ENCODE measurements at places on chromosomes 13 and 19.

DNA sequence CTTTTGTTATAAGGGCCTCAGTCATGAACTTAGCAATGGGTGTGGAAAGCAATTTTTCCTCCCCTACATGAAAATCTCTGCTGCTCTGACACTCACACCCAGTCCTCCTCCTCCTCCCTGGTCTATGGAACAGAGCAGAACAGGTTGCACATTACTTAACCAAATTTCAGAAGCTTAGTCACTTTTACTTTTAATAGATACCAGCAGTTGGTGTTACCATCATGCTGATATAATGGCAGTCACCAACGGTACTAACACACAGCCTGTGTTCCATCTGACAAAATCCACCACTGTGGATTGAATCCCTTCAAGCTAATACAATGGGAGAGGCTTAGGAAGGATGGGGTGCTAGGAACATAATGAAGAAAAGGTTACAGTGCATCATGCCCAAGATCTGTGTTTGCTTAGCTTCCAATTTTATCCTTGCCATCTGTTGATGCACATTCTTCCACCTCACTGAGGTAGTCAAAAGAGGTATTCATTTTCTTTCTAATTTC lies 9.8 kb downstream of the TPT1 start:
- H3K36me3 ChIP-seq, result peaks cover 23% of the 10 kb centered on the region
- DNase-seq, result no peak
- H3K27ac ChIP-seq, result peak overlapping the region; percentile 50
- H3K27me3 ChIP-seq, result no peaks in the 10 kb centered on the region

DNA sequence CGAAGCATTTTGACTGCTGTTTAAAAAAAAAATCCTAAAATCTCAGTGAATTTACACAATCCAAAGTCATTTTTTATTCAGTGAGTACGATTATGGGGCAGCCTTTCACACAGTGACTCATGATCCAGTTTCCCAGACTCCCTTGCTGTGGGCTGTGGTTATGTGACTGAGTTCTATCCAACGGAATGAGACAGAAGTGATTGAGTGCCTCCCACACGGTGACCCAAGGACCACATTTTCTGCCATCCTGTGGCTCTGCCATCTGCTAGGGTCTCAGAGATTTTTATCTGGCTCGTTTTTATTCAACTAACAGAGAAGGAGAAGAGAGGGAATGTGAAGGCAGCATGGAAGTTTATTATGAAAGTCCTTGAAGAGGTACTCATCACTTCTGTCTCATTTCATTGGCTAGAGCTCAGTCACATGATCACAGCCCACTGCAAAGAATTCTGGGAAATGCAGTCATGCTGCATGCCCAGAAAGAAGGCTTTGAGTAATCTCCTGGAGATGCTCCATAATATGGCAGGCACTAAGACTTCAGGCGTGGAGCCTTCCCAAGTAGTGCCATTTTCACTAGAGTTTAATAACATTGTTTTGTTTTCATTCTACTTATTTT lies 999.4 kb downstream of the UQCRFS1 start:
- H3K27me3 ChIP-seq, result no peaks in the 10 kb centered on the region
- H3K27ac ChIP-seq, result no peak overlapping the region
- no peaks in the 10 kb centered on the region for H3K36me3 ChIP-seq
- H3K4me1 ChIP-seq, result no peaks in the 10 kb centered on the region

- no peaks in the 10 kb centered on the region for H3K36me3 ChIP-seq
- H3K27ac ChIP-seq, result no peak overlapping the region
- H3K4me3 ChIP-seq, result no peak overlapping the region
- no peaks in the 10 kb centered on the region for H3K4me1 ChIP-seq
Observed at GRCh38 chr13:102792396-102792795, 6.4 kb downstream of the POGLUT2 start.

GRCh38 chr19:47469363-47469700 lies 2.4 kb downstream of the SLC8A2 start:
- no peaks in the 10 kb centered on the region for H3K36me3 ChIP-seq
- H3K4me3 ChIP-seq, result no peak overlapping the region
- no peak for DNase-seq
- no peak overlapping the region for H3K27ac ChIP-seq
- peaks cover 9% of the 10 kb centered on the region for H3K4me1 ChIP-seq

DNA sequence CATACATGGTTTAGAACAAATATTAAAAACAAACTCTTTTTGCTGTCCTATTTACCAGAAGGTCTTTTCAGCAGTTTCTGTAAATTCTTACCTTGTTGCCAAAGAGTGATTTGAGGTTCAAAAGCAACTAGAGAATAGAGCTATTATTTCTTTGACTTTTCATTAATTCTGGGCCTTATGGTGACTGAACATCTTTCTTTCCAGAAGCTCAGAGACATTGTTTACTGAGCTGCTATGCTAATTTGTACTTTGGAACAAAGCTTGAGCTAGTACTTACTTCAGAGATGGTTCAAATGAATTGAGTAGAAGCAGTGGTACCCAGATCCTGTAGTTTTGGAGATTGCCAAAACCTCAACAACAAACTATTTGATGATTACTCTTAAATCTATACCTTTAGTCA lies 331.2 kb downstream of the SPRY2 start:
- H3K27me3 ChIP-seq, result no peaks in the 10 kb centered on the region
- H3K4me1 ChIP-seq, result peaks cover 3% of the 10 kb centered on the region
- H3K4me3 ChIP-seq, result no peak overlapping the region
- no peak overlapping the region for H3K27ac ChIP-seq
- no peaks in the 10 kb centered on the region for H3K36me3 ChIP-seq

GRCh38 chr19:28028881-28029444 lies 1184.0 kb downstream of the UQCRFS1 start:
- H3K27me3 ChIP-seq, result no peaks in the 10 kb centered on the region
- no peak overlapping the region for H3K4me3 ChIP-seq
- no peaks in the 10 kb centered on the region for H3K36me3 ChIP-seq
- no peak for DNase-seq

DNA sequence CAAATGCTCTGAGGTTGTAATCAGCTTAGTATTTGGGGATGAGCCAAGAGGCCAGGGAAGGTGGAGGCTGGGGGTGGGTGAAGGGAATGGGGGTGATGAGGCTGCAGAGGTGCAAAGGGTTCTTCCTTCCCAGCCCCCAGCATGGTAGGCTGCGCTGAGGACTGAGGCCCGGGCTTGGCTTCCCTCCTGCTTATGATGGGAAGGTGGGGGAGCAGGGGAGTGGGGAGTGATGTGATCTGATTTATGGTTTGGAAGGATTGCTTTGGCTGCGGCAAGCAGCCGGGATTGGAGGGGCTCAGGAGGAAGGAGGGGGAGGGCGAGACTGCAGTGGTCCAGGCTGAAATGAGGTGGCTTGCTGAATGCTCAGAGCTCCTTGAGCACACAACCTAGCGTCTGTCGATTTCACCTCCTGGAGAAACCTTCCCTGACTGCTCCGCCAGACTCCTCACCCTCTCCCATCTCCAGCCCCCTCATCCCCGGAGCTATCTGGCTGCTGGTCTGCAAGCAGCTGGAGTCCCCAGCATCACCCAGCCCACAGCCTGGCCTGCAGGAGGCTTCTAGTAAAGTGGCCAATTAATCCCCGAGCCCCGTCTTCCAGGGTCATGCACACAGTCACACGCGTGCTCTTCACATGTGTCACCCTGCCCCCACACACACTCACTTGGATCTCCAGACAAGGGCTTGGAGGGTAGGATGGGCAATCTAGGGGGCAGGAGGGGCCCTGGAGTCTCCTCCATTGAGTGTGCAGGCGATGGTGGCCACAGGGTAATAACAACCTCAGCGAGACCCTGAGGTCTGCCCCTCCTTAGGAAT lies 757 bp upstream of the CLEC11A start:
- H3K4me1 ChIP-seq, result peaks cover 43% of the 10 kb centered on the region
- H3K27ac ChIP-seq, result no peak overlapping the region
- DNase-seq, result no peak
- H3K4me3 ChIP-seq, result no peak overlapping the region
- no peaks in the 10 kb centered on the region for H3K36me3 ChIP-seq
- peaks cover 62% of the 10 kb centered on the region for H3K27me3 ChIP-seq

- no peak for DNase-seq
- no peak overlapping the region for H3K4me3 ChIP-seq
- H3K27ac ChIP-seq, result no peak overlapping the region
Observed at GRCh38 chr13:73698859-73699258, 435.3 kb downstream of the KLF12 start.

DNA sequence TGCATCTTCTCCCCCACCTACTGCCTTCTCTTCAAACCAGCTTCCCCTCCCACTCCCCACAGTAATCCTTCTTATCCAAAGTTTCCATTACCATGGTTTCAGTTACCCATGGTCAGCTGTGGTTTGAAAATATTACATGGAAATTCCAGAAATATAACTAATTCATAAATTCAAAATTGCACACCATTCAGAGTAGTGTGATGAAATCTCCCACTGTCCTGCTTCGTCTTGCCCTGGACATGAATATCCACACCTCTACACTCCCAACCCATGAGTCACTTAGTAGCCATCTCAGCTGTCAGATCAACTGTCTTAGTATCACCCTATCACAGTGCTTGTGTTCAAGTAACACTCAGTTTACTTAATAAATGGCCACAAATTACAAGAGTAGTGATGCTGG lies 3.8 kb upstream of the KCTD12 start:
- peaks cover 5% of the 10 kb centered on the region for H3K4me1 ChIP-seq
- DNase-seq, result no peak
- peaks cover 2% of the 10 kb centered on the region for H3K36me3 ChIP-seq
- H3K27ac ChIP-seq, result no peak overlapping the region

- peaks cover 74% of the 10 kb centered on the region for H3K4me1 ChIP-seq
- peak overlapping the region; percentile 84 for H3K27ac ChIP-seq
Observed at GRCh38 chr19:55638864-55639359, 1.9 kb upstream of the ZNF580 start.

DNA sequence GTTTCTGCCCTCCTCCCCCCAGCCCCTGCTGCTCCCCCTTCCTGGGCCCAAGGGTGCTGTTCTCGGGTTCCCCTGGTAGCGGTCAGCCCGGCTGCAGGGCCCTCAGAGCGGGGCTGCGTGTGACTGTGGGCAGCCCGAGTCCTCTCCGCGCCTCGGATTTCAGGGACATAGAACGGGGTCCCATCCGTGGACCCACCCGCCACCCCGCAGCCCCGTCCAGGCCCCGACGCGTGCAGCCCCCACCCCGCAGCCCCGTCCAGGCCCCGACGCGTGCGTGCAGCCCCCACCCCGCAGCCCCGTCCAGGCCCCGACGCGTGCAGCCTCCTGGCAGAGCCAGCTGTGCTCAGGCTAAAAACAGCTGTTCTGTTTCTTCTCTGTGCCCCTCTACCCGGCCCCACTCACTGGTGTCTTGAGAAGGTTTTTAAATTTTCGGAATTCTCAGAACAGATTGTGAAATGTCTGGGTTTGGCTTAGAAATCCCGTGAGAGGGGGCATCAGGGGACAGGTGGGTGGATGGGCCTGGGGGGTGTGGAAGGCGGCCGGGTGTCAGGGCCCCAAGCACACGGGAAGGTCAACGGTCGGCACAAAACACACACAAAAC lies 5.5 kb upstream of the PRTN3 start:
- peaks cover 17% of the 10 kb centered on the region for H3K27me3 ChIP-seq
- no peak for DNase-seq
- no peaks in the 10 kb centered on the region for H3K4me1 ChIP-seq

- no peaks in the 10 kb centered on the region for H3K27me3 ChIP-seq
- H3K36me3 ChIP-seq, result no peaks in the 10 kb centered on the region
- no peak overlapping the region for H3K4me3 ChIP-seq
- no peak overlapping the region for H3K27ac ChIP-seq
- H3K4me1 ChIP-seq, result no peaks in the 10 kb centered on the region
Observed at GRCh38 chr13:84433024-84433423, 550.8 kb upstream of the SLITRK1 start.

DNA sequence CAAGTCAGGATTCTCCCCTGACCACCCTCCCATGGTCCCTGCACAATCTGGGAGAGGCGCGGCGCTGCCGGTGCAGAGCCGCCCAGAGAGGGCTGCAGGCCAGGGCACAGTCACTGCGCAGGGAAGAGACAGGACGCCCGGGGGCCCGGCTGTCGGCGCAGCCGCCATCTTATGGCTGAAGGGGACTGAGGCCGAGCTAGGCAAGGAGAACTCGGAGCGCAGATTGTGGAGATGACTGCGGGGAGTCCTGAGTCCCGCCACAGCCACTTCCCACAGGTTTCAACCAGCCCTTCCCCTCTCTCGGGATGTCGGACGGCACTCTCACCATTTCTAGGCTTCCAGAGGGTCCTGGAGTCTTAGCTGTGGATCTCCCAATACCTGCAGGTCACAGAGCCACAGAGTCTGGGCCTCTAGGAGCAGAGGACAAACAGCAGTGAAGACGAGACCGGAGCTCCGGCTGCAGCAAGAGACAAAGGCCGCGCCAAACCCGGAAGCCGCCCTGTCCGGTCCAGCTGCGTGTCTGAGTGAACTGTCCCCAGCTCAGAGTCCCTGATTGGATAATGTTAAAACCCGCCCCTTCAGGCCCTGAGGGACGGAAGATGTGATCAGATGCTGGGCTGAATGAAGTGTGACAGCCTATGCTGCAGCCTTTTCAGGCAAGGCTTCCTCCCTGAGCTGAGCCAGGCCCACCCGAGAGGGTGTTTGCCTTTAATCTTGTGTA lies at the start of gene ZNF708:
TSS of gene ZNF708 (minus strand) at position 526 of the 721 bp plus-strand sequence. CDS start at position 328, 198 bp downstream.
- peak within 1 kb of the TSS; percentile 99 for H3K4me3 ChIP-seq
- peaks cover 39% of the 10 kb centered on the region for H3K4me1 ChIP-seq
- H3K27me3 ChIP-seq, result no peaks in the 10 kb centered on the region

GRCh38 chr13:76331943-76332712 lies 554.1 kb downstream of the KCTD12 start:
- no peak for DNase-seq
- no peaks in the 10 kb centered on the region for H3K4me1 ChIP-seq
- H3K27me3 ChIP-seq, result no peaks in the 10 kb centered on the region
- no peak overlapping the region for H3K27ac ChIP-seq
- no peak overlapping the region for H3K4me3 ChIP-seq
- no peaks in the 10 kb centered on the region for H3K36me3 ChIP-seq

DNA sequence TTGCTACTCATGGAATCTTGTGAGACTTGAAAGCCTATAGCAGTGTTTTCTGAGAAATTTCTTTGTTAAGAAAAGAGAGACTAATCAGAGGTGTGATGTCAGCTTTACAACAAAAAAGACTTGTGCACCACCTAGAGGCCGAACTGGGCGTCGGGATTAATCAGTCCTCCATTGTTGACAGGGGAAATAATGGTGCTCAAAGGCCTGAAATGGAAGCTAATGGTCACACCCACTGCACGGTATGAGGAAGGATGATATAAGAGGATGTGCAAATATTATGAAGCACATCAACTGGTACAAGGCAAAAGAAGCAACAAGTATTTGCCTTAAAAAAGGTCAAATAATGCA lies 480.2 kb upstream of the MIR17HG start:
- no peaks in the 10 kb centered on the region for H3K27me3 ChIP-seq
- no peaks in the 10 kb centered on the region for H3K36me3 ChIP-seq
- H3K4me3 ChIP-seq, result no peak overlapping the region
- H3K27ac ChIP-seq, result no peak overlapping the region

GRCh38 chr19:2970201-2970835 lies 7.0 kb upstream of the TLE6 start:
- H3K4me1 ChIP-seq, result peaks cover 47% of the 10 kb centered on the region
- H3K4me3 ChIP-seq, result no peak overlapping the region
- peaks cover 6% of the 10 kb centered on the region for H3K27me3 ChIP-seq
- H3K27ac ChIP-seq, result no peak overlapping the region

GRCh38 chr13:99433543-99434075 lies 67.7 kb upstream of the TM9SF2 start:
- H3K27ac ChIP-seq, result peak overlapping the region; percentile 89
- no peaks in the 10 kb centered on the region for H3K27me3 ChIP-seq
- no peaks in the 10 kb centered on the region for H3K36me3 ChIP-seq
- H3K4me3 ChIP-seq, result no peak overlapping the region

GRCh38 chr13:29888306-29888705 lies 37.9 kb upstream of the UBL3 start:
- no peak for DNase-seq
- no peaks in the 10 kb centered on the region for H3K36me3 ChIP-seq
- no peak overlapping the region for H3K27ac ChIP-seq
- H3K4me3 ChIP-seq, result no peak overlapping the region
- H3K4me1 ChIP-seq, result no peaks in the 10 kb centered on the region

- H3K27ac ChIP-seq, result no peak overlapping the region
- H3K4me3 ChIP-seq, result no peak overlapping the region
- H3K4me1 ChIP-seq, result peaks cover 17% of the 10 kb centered on the region
- no peak for DNase-seq
- peaks cover 5% of the 10 kb centered on the region for H3K27me3 ChIP-seq
Observed at GRCh38 chr13:29754473-29754806, 96.0 kb downstream of the UBL3 start.

All from activated B cell treated with CpG ODN at 0.5 μM for 24 hours (primary cell).